NCI-H1105 (cell line): ENCODE measurements at places on chromosomes 7 and 10.

DNA sequence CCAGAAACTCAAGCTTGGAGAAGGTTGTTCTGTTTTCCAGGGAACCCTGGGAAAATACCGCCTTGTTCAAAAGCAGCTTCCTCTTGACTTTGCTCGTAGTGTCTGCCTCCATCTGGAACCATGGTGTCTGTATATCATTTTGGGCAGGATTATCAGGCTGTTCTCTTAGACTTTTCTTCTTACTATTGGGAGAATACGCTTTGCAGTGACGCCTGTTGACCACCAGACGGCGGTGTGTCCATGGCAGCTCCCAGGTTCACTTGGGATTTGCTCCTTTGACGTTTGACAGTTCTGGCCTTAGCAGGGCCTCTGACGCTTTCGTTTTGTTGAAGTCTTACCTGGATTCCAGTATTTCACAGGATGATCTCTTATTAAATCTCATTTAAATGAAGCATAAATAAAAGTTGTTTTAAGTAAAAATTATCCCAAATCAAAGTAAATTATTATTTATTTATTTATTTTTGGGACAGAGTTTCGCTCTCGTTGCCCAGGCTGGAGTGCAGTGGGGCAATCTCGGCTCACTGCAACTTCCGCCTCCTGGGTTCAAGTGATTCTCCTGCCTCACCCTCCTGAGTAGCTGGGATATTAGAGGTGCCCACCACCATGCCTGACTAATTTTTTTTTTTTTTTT lies 41.8 kb upstream of the GJD4 start:
- DNase-seq, result no peak

GRCh38 chr7:45590679-45591057 lies 16.5 kb downstream of the ADCY1 start:
- no peak for DNase-seq

GRCh38 chr10:62475551-62475950 lies 101.4 kb downstream of the ZNF365 start:
- DNase-seq, result no peak

- no peak for DNase-seq
Measured at GRCh38 chr7:101465576-101466196, 103.0 kb downstream of the COL26A1 start.

DNA sequence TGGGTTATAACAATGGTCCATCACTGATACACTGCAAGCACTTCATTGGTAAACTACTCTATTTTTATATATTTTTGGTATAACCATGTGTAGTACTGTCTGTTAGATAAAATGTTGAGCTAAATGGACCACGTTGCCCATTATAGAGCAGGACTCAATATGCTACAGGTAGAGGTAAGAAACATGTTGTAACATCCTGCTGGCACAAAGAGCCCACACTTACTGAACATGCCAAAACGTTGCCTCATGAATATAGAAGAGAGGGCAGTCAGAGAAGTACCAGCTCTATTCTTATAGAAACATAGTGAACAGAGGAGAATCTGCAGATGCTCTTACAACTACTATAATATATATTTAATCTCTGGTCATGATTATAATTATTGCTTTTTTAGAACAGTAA lies 18.4 kb upstream of the MET start:
- DNase-seq, result no peak

DNA sequence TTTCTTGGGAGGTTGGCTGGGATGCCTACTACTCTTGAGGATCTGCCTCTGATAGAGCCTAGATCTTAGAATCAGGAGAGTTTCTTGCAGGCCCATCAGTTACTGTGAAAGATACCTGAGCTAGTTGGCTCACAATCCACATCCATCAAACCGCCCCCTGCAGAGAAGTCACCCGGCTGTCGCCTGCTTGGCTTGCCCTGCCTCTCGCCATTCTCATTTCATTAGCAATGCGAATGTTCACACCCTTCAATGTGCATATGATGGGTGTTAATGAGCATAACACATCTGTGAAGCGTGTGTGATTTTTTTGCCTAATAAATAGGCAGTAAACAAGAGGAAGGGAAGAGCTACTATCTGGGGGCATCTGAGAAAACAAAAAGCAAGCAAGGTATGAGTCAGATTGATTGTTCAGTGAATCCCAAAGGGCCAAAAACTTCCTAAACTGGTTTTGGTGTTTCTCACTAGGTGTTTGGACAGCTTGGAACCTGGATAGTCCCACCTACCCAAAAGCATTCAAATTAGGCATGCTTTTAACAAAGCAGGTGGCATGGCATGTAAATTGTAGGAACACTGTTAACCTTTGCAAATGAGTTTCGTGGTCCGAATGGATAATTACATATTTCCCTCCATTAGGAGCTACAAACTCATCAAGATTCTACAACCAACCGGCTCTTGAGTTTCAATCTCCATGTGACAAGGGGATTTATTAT lies 272.3 kb upstream of the C7orf33 start:
- DNase-seq, result no peak

GRCh38 chr7:27097686-27098577 lies 2.1 kb upstream of the HOXA1 start:
- DNase-seq, result no peak

DNA sequence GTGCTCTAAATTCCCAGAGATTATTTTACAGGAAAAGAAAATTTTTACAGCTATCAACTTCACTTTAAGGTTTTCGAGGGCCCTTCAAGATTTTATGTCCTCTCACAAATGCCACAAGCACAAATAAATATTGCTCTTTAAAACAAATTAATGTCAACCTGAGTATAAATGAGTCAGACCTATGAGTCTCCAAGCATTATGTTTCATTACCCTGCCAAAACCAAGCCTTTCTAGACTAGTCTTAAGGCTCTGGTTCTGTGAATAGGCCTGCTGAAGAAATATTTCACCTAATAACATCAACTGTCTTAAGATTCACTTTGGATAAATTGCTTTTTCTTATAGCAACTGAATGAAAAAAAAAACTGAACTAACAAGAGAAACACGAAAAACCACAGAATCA lies 153.0 kb downstream of the PDE1C start:
- no peak for DNase-seq
